ENCODE measurements at places on chromosomes 7 and 10.

DNA sequence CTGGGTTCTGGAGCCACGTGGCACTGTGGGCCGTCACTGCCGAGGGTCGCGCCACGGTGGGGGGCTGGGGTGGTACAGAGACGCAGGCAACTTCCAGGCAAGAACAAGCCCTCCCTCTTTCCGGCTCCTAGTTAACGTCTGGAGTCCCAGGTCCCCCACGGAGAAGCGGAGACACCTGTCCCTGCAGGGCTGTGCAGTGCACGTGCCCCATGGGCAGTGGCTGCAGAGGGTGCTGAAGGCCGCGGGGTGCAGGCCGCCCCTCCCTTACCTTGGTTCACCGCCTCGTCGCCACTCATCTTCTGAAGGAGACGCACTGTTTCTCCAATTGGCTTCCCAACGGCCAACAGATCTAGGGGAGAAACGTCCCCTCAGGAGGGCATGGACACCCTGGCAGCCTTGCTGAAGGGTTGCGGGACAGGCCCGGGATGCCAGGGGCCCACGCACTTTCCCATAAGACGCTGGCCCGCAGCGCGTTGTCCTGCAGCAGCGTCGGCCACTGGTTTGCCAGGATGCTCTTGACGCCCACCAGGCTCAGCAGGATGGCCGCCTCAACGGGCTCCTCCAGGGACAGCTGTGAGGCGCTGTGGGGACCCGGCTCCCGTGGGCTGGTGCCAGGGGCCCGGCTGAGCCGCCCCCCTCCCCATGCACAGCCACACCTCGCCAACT is 24.3 kb upstream of the NKX6-2 start:
- no peaks in the 10 kb centered on the region for H3K36me3 ChIP-seq
- no peak overlapping the region for H3K4me3 ChIP-seq
- H3K27ac ChIP-seq = no peak overlapping the region

GRCh38 chr10:15370212-15370855 is 755 bp downstream of the FAM171A1 start:
- H3K27me3 ChIP-seq = no peaks in the 10 kb centered on the region
- peaks cover 24% of the 10 kb centered on the region for H3K4me1 ChIP-seq
- peak overlapping the region; percentile 72 for H3K4me3 ChIP-seq

GRCh38 chr7:19128856-19129255 is 11.4 kb upstream of the TWIST1 start:
- no peaks in the 10 kb centered on the region for H3K4me1 ChIP-seq
- no peak for DNase-seq
- H3K27ac ChIP-seq = no peak overlapping the region
- no peaks in the 10 kb centered on the region for H3K36me3 ChIP-seq
- H3K27me3 ChIP-seq = peaks cover 5% of the 10 kb centered on the region

DNA sequence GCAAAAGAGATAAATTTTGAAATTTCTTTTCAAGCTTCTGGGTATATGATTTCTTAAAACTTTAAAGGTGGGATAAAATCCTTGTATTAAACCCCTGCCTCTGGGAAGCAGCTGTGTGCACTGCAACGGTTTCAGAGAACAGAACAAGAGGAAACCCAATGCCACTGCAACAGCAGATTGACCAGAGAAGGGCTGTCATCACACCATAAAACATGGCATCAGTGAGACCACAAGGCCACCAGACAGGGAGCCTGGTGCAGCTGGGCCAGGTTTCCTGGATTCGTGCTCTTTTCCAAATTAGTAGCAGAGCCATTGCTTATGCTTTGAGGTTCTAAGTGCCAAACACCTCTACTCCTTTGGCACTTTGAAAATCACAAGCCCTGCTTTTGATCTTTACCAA is 152.4 kb downstream of the PRPF18 start:
- no peak for DNase-seq
- H3K27me3 ChIP-seq = no peaks in the 10 kb centered on the region
- no peak overlapping the region for H3K27ac ChIP-seq
- H3K4me3 ChIP-seq = no peak overlapping the region
- H3K36me3 ChIP-seq = no peaks in the 10 kb centered on the region

DNA sequence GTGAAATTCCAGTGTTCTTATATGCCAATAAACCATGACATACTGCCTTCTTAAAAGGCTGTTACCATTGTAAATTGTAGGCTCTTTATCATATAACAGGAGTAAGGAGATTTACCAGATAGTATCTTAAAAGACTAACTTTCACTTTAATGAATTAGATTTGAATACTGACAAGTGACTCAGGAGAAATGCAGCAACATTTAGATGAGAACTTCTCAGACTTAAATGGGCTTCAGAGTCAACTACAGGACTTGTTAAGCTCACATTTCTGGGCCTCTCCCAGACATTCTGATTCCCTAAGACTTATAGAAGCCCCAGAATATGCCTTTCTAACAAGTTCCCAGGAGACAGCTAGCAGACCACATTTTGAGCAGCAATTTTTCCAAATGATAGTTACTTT is 466.3 kb downstream of the ARL4A start:
- H3K36me3 ChIP-seq = no peaks in the 10 kb centered on the region
- DNase-seq = no peak
- no peaks in the 10 kb centered on the region for H3K27me3 ChIP-seq
- no peak overlapping the region for H3K27ac ChIP-seq
- no peaks in the 10 kb centered on the region for H3K4me1 ChIP-seq

- no peak overlapping the region for H3K4me3 ChIP-seq
- no peaks in the 10 kb centered on the region for H3K27me3 ChIP-seq
- H3K27ac ChIP-seq = peak overlapping the region; percentile 2
- H3K4me1 ChIP-seq = no peaks in the 10 kb centered on the region
- DNase-seq = no peak
- H3K36me3 ChIP-seq = peaks cover 2% of the 10 kb centered on the region
These were observed 11.6 kb upstream of the SVIL start for GRCh38 chr10:29646238-29646902.

GRCh38 chr7:36057323-36057722 is 95.7 kb upstream of the EEPD1 start:
- H3K4me3 ChIP-seq = no peak overlapping the region
- no peaks in the 10 kb centered on the region for H3K27me3 ChIP-seq
- H3K36me3 ChIP-seq = no peaks in the 10 kb centered on the region
- peaks cover 2% of the 10 kb centered on the region for H3K4me1 ChIP-seq
- H3K27ac ChIP-seq = no peak overlapping the region

DNA sequence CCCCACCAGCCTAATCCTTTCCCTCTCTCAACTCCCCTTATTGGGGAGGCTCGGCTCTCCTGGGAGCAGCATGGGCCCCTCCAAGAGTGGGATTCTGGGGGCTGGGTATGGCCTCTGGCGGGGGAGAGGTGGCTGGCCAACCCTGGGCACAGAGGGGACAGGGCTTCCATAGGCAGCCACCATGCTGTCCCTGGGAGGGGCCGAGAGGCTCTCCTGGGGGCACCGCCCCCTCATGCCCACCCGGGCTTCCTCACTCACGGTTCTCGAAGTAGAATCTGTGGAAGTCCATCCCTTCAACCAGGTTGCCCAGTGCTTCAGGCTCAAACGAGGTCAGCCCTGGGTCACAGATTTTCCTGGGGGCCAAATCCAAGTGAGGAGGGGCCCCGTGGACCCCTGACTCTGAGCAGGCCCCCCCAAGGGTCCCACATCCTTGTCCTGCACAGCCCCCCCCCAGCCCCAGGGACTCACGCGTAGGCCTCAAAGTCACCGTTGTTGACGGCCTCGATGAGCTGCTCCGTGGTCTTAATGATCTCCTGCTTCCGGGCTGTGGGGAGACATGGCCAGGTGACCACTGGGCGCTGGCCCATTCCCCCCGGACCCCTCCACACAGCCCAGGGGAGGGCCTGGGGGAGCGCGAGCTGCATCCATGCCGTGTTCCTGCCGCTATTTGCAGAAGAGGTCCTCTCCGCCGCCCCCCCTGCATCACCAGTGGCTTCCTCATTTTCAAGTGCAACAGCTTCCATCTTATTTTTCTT is 19.8 kb downstream of the YKT6 start:
- H3K27me3 ChIP-seq = peaks cover 4% of the 10 kb centered on the region
- H3K4me3 ChIP-seq = no peak overlapping the region
- DNase-seq = no peak
- H3K36me3 ChIP-seq = no peaks in the 10 kb centered on the region

DNA sequence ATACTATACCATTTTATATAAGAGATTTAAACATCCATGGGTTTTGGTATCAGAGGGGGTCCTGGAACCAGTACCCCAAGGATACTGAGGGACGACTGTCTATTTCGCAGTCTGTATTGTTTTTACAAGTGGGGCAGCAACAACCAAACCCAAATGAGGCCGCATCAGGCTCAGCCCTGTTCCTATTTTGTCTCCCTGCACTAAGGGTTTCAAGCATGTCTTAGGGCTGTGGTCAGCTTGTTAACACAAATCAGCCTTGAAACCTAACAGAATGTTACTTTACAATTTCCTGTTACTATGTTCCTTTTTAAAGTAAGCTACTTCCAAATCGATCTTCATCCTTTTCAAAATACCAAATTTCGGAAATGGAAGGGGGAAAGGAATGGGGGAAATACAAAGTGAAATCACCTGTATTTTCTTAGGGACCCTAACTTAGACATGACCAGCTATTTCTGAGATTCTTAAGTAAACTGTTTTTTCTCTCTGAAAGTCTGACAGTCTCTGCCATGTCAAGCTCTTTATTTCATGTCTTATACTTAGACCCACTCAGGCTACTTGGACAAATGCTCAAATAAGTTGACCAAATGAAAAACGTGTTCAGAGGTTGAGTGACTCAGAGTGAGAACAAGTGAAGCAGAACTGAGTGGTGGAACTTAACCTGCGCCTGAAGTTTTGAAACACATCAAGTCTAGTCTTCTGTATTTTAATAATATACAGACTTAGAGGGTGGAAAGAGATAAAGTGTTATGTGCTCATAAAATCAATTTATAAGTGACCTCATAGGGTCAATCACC is 75.8 kb downstream of the C1GALT1 start:
- no peak overlapping the region for H3K4me3 ChIP-seq
- H3K36me3 ChIP-seq = peaks cover 4% of the 10 kb centered on the region
- DNase-seq = no peak
- no peaks in the 10 kb centered on the region for H3K4me1 ChIP-seq
- H3K27ac ChIP-seq = no peak overlapping the region

DNA sequence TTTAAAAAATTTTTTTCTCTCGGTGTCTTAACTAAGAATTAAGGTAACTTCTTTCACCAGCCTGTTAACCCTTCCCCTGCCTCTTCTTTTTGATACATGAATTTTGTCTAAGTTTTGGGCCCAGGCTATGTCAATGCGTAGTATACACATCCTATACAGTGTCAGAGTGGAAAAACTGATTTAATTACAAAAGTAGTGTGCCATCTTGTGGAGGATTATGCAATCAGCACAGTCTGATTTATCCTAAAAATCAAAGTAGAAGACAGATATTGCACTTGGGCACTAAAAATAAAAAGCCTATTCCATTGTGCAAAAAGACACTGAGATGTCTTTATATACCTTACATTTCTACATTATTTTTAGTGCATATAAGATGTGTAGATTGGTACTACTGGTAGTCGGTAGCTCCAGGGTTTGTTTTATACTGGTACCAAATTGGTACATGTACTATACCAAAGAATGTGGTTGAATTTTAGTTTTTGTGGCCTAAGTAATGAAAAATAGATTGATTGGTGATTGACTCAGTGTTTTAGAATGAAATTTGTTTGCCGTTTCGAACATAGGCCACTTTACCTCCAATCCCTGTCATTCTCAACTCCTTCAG is 96.6 kb downstream of the MKLN1 start:
- peak; percentile 50 for DNase-seq
- H3K36me3 ChIP-seq = peaks cover 5% of the 10 kb centered on the region
- H3K27me3 ChIP-seq = no peaks in the 10 kb centered on the region
- no peak overlapping the region for H3K27ac ChIP-seq

GRCh38 chr10:59977486-59977885 is 71.1 kb upstream of the CCDC6 start:
- no peaks in the 10 kb centered on the region for H3K36me3 ChIP-seq
- no peak overlapping the region for H3K4me3 ChIP-seq
- no peak overlapping the region for H3K27ac ChIP-seq
- no peaks in the 10 kb centered on the region for H3K27me3 ChIP-seq
- no peak for DNase-seq
- no peaks in the 10 kb centered on the region for H3K4me1 ChIP-seq

GRCh38 chr10:75544993-75545706 is 113.7 kb downstream of the LRMDA start:
- no peak overlapping the region for H3K4me3 ChIP-seq
- DNase-seq = peak; percentile 92

- no peaks in the 10 kb centered on the region for H3K27me3 ChIP-seq
- no peak overlapping the region for H3K27ac ChIP-seq
- no peaks in the 10 kb centered on the region for H3K4me1 ChIP-seq
- no peaks in the 10 kb centered on the region for H3K36me3 ChIP-seq
- no peak overlapping the region for H3K4me3 ChIP-seq
These were observed 67.0 kb downstream of the FGFR2 start for GRCh38 chr10:121531076-121531829.

DNA sequence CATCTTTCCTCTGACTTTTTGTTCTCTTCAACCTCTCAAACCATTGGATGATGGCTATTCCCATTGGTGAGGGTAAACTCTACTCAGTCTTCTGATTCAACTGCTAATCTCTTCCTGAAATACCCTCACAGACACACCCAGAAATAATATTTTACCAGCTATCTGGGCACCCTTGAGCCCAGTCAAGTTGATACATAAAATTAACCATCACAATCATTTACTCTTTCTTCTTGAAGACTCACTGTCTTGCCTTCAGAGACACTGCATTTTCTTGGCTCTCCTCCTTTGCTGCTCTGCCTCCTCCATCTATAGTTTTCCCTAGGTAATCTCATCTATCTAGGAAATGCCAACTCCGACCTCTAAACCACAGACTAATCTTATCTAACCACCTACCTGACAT is 12.6 kb upstream of the PRRT4 start:
- H3K27ac ChIP-seq = no peak overlapping the region
- no peaks in the 10 kb centered on the region for H3K4me1 ChIP-seq
- H3K4me3 ChIP-seq = no peak overlapping the region
- DNase-seq = no peak
- no peaks in the 10 kb centered on the region for H3K36me3 ChIP-seq
- no peaks in the 10 kb centered on the region for H3K27me3 ChIP-seq

- H3K27me3 ChIP-seq = no peaks in the 10 kb centered on the region
- H3K4me3 ChIP-seq = no peak overlapping the region
- H3K27ac ChIP-seq = no peak overlapping the region
- no peaks in the 10 kb centered on the region for H3K4me1 ChIP-seq
- DNase-seq = no peak
These were observed 47.0 kb downstream of the RASGEF1A start for GRCh38 chr10:43219848-43220247.

- no peak for DNase-seq
- no peaks in the 10 kb centered on the region for H3K36me3 ChIP-seq
- H3K4me3 ChIP-seq = no peak overlapping the region
- H3K27me3 ChIP-seq = no peaks in the 10 kb centered on the region
- no peak overlapping the region for H3K27ac ChIP-seq
These were observed 259.8 kb upstream of the MAGI2 start for GRCh38 chr7:79713276-79713675.

DNA sequence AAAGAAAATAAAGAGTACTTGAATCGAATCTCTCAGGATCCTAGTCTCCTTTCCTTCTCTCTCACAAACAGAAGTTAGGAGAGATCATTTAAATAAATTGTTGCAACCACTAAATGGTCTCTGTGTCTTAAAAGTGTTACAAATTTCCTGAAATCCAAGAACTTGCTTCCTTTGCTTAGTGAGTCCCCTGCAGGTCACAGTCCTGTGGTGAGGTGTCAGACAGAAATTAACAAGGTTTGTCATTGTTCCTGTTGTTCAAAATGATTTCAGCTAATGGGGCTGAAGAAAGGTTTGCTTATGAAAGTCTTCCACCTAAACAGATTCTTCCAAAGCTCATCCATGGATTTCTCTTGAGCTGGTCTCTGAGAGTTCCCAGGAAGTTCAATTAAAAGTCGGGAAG is 151.6 kb upstream of the SLC26A5 start:
- no peak overlapping the region for H3K4me3 ChIP-seq
- DNase-seq = no peak
